ENCODE measurements at places on chromosomes 16 and 17. TPM values are rescaled to one million over a fixed set of nuclear protein-coding genes. Genes with fewer than 3 reads are reported as not detected.

Gene BICDL2
- total RNA-seq, result not detected

Gene KRTAP9-2
- not detected for total RNA-seq

Gene ZNF232
- 17.4 TPM for total RNA-seq

Gene AGRP
- not detected for total RNA-seq

Gene MYH13
- total RNA-seq, result not detected

Gene CHST4
- total RNA-seq, result not detected

Gene ACE
- 0.67 TPM for total RNA-seq

Gene ADGRG3
- not detected for total RNA-seq
